Skeletal muscle cell (primary cell): ENCODE measurements at places on chromosomes 5 and 9.

DNA sequence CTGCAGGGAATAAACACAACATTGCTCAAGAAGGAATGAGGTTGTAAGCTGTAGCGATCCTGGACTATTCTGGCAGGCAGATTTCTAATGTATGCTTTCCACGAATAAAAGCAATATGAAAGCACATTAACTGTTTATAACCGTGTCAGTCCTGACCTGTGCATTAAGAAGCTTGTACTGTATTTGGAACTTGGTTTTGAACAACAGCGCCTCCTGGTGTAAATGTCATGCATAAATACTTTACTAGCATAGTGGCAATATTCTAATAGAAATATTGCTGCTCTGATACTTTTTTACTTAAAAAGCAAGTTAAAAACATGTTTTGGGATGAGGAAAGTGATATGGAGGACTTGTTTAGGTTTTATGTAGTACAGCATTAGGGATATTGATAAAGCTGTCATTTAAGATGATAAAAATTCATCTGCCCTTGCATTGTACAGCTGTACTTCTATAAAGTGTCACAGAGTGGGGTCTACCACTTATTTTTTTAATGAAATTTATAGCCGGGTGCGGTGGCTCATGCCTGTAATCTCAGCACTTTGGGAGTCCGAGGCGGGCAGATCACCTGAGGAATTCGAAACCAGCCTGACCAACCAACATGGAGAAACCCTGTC, 70.7 kb upstream of the GNE start:
- DNase-seq, result peak; percentile 31

- DNase-seq, result no peak
Observed at GRCh38 chr5:139711906-139712224, 63.7 kb downstream of the CXXC5 start.

GRCh38 chr5:39513236-39513635, 88.5 kb upstream of the DAB2 start:
- no peak for DNase-seq

- peak; percentile 17 for DNase-seq
Observed at GRCh38 chr5:132007399-132008162, 3.9 kb downstream of the ACSL6 start.

DNA sequence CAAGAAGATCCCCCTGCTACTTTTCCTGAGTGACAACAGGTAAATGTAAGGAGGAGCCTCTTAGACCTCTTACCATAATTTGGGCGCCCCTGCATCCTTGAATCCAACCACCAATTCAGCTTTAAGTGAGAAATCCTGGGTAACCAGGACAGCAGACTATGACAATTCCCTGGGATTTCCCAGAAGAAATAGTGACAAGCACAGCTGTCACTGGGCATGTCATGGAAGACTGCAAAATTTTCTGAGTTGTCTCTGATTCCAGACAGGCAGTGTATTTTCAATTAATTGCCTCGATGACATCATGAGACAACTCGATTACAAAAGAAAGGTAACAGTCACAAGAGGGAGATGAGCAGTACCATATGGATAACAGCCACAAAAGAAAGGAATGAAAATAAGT, 256.9 kb downstream of the BNC2 start:
- no peak for DNase-seq

DNA sequence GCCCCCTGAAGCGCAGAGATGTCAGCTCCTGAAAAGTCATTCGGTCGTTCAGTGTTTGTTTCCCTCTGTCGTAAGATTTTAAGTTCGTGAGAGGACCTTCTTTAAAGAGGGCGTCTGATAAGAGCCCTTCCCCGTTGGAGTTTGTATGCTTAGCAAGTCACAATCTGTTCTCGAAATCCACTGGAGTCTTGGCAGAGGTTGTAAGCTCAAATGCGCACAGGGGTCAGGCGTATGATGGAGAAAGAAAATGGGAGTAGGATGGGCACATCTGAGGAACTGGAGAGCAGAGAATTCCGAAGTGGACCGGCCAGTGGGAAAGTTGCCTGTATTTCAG, 710 bp downstream of the HSD17B4 start:
- no peak for DNase-seq

DNA sequence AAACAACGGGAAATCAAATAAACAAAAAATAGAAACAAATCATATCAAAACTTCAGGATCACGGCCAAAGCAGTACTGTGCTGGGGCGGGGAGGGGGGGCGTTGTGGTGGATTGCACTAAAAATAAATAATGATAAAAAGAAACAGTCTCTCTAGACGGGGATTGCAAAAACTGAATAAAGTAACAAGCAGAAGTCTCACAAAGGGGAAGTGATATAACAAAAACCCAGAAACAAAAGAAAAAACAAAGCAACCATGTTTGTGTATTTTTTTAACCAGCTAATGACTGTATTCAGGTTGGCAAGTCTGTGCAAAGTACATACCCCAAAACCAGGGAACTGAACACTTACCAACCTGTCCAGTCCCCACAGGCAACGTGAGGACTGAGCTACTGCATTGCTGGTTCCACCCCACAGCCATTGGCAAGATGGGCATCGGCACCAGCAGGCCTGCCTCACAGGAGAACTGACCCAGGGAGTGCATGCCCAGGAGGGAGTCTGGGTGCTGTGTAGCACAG, 24.1 kb downstream of the BICD2 start:
- DNase-seq, result no peak

DNA sequence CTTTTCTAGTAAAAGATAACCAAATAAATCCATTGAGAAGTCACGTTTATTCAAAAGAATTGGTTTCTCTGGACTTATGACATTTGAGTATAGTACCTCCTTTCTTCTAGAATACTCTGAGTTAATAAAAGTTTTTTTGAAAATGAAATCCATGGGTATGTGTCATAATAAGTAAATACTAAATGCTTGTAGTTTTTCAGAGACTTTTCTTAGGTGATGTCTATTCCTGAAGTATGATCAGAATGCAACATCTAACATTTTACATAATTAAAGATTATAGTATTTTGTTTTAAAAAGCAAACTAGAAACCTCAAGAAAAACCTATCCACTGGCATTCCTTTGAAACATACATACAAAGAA, 63.2 kb downstream of the NFIB start:
- no peak for DNase-seq

DNA sequence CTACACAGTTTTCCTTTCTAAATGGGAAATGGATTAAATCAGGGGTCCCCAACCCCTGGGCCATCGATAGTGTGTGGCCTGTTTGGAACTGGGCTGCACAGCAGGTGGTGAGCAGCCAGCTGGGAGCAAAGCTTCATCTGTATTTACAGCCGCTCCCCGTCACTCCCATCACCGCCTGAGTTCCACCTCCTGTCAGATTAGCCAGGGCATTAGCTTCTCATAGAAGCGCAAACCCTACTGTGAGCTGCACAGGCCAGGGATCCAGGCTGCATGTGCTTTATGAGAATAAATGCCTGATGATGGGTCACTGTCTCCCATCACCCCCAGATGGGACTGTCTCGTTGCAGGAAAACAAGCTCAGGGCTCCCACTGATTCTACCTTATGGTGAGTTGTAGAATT, 41.2 kb upstream of the FLT4 start:
- DNase-seq, result no peak

- no peak for DNase-seq
Observed at GRCh38 chr9:15346837-15347236, 39.8 kb upstream of the TTC39B start.

GRCh38 chr9:18920141-18921084, 112.6 kb downstream of the SAXO1 start:
- peak; percentile 25 for DNase-seq

- no peak for DNase-seq
Observed at GRCh38 chr5:99243111-99243510, 314.3 kb upstream of the CHD1 start.

DNA sequence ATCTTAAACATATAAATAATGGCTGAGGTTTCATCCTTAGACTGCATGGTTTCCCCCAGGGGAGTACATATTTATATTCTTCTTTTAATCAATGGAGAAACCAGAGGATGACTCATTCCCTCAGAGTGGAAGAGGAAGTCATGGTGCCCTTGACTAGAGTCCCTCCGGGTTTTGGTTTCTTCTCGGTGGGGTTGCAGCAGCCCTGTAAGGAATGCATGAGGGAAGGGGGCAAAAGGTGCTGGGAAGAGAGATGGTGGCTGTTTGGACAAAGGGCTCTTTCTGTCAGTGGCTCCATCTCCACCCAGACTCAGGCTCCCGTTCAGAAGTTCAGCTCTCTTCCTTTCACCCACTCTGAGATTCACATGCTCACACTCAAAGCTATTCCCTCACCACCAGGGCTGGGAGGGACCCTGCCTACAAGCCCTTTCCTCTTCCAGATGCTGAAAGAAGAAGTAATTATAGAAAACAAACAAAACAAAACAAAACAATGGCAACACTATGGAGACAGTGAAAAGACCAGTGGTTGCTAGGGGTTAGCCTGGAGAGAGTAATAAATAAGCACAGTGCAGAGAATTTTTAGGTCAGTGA, 129.8 kb upstream of the IL12B start:
- peak; percentile 40 for DNase-seq

DNA sequence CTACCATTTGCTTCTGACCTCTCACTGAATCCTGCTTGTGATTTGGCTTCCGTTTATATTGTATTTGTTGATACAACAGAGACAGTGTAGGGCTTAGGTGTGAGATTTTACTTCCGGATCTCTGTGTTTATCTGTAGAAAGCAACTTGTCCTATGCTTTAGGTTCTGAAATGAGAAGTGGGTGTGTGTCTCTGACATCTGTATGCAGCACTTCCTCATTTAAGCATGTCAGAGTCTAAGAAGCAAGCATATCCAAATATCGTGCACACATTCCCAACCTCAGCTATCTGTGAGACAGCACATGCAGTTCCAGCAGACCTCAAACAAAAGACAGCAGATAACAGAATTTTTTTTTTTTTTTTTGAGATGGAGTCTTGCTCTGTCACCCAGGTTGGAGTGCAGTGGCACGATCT, 16.3 kb downstream of the KLF9 start:
- DNase-seq, result no peak

- DNase-seq, result no peak
Observed at GRCh38 chr5:73451224-73452130, 2.9 kb upstream of the FOXD1 start.

GRCh38 chr9:33175649-33176325, 8.7 kb upstream of the B4GALT1 start:
- DNase-seq, result no peak

DNA sequence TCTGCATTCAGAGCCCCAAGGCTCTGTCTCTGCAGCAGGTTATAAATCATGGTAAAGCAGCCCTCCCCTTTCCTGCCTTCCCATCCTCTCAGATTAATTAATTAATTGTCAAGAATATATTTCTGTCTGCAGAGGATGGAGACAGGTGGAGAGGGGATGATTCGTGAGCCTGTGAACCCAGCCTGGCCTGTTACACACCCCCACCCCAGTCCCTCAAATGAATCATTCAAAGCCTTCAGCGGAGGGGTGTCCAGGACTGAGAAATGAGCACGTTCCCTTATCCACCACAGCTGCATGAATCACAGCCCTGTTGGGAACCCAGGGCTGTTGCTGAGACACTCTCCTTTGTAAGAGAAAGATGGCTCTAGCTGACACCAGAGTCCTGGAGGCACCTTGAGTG, 56.0 kb downstream of the NIPAL4 start:
- DNase-seq, result peak; percentile 78

GRCh38 chr5:168093200-168093910, 198.1 kb upstream of the WWC1 start:
- no peak for DNase-seq

- DNase-seq, result no peak
Observed at GRCh38 chr9:27311184-27311583, 14.2 kb upstream of the EQTN start.

GRCh38 chr5:58517198-58517597, 26.0 kb downstream of the GAPT start:
- no peak for DNase-seq

DNA sequence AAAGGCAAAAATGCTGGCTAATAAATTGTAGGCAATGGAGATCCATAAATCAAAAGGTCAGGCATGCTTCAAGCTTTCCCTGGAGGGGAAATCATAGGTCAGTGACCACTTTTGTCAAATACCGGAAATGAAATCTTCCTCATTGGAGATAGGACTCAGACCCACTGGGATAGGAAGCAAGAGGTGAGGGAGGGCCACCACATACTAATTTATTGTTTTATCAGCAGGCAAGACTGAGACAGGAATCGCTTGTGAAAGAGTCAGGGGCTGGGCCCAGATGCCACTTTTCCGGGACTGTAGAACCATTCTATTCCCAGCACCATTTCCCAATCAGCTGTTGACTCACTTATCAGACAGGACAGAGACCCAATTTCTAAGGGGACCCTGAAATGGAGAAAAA, 256.3 kb upstream of the TRIM32 start:
- no peak for DNase-seq

GRCh38 chr9:91111876-91112275, 249.8 kb downstream of the AUH start:
- DNase-seq, result no peak

DNA sequence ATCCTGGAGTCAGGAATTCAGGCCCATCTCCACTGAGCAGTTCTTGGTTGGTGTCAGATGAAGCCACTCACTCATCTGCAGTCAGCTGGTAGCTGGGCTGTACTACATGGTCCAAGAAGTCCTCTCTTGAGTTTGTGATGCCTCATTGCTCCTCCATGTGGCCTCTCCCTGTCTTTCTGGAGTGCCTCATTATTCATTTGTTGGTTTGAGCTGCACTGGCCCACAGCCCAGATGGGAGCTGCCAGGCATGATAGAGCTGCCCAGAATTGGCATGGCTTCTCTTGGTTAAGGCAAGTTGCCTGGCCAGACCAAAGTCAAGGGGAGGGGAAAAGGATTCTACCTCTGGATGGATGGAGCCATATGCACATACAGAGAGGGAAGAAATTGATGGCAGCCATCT, 8.0 kb downstream of the PTCD2 start:
- DNase-seq, result no peak
